Cortex of kidney (tissue), 1 donor: ENCODE measurements at places on chromosomes 5 and 9.

DNA sequence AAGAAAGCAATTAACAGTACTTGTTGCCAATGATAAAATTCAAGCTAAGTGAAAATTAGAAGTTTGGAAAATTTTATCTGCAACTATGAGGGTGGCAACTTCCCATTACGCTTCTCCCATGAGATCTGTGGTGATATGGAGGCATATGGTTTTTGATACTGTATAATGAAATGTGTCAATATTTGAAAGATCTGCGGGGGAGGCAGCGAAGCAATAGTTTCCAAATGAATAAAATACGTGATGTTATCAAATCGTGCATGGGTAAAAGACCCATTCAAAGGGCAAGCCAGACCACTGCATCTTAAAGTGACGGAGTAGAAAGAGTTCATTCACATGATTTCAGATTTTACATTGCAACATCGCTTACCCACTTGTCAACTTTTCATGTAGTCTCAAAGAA is 20.9 kb upstream of the BOD1 start:
- DNase-seq: no peak

DNA sequence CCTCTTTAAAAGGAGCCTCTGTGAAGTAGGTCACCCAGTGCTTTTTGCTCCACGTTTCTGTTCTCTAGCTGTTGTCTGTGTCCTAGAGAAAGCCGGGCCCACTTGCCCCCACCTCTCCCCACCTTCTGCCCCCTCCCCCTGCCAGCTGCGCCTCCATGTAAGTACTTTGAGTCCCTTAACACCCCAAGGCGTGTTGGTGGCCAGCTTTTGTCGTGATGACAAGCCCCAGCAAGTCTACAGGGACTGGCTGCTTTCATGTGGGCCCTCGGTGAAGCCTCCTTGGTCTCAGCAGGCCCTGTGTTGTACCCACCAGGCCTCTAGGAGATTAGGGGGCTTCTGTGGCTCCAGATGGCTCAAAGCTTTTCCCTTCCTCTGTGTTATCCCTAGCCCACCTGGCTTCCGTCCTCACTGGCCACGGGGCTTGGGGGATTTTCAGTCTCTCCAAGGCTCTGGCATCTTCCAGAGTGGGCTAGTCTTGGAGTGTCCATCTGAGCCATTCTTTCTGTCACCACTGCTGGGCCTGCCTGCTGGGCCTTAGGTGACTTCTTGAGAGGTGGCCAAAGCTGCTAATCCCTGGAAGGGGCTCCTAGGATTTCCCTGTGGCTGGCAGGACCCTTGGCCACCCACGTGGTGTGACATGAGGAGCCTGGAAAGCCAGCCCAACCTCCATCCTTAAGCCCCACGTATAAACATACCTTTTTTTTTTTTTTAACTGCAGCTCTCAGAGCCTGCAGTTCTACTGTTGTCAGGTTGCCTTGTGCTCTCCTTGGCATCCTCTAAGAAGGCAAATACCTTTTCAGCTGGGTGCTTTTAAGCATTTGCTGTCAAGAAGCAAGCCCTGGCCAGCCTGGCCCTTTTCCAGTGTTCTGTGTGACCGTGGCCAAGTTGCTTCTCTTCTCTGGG is 1.1 kb upstream of the NDST1 start:
- no peak for DNase-seq

GRCh38 chr5:85108471-85108870 is 723.8 kb upstream of the EDIL3 start:
- DNase-seq: no peak

DNA sequence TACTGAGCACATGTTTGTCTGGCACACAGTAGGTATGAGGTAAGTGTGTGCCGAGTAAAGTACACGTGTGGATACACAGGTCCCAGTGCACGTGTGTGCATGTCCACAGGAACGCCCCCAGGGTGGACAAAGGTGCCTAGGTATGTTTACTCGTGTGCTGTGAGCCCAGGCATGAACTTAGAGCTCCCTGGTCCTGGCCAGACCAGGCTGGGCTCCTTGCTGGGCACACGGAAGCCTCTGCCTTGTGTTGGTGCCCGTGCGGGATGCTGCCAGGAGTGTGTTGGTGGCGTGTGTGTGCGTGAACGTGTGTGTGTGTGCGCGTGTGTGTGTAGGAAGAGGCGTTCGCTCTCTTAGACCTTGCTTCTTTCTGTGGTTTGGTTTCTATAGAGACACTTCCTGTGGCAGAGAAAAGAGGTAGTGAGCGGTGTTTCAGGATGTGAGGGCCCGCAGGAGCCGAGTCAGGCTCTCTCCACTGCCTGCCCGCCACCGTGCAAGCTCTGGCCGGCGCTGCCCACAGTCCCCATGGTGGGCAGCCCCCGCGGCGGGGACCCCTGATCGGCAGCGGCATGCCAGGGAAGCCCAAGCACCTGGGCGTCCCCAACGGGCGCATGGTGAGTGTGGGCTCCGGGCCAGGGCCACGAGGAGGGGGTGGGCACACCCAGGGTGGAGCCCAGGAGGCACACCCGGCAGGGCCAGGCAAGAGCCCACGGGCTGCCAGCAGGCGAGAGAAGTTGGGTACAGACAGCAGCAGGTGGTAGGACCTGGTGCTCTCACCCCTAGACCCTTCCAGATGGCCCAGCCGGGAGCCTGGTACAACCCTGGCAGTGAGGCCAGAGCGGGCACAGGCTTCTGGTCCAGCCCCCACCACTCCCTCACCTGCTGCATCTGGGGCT is at the start of gene RGS14:
Gene RGS14 (plus strand): TSS at position 466 of the 893 bp plus-strand sequence. CDS start 101 bp downstream, at position 567.
- DNase-seq: no peak

- no peak for DNase-seq
These were observed 14.8 kb downstream of the LVRN start for GRCh38 chr5:115977096-115977495.

GRCh38 chr5:33277061-33277650 is 163.6 kb upstream of the TARS1 start:
- DNase-seq: no peak

DNA sequence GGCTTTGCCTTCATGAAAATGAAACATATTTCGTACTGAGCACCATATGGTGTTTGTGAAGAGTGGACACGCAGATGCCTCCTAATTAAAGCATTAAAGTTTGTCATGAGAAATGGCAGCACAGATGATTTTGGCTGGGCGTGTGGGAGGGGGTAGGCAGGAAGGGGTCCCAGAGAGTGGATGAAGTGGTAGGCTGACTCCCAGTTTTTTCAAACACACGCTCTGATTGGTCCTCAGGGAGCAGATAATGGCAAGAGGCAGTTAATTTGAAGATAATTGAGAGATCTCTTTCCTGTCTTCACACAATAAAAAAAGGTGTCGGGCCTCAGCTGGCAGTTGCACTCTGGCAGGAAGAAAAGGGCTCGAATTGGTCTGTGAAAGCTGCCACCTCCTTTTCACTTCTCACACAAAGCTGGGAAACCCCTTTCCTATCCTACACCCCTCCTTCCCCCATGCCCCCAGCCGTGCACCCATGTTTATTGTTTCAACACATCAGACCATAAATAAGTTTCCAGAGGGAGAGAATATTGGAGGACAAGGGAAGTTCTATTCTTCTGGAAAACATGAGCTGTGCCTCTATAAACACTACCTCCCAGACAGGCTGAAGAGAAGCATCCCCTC is 429.6 kb downstream of the ARHGEF28 start:
- DNase-seq: no peak

- DNase-seq: no peak
These were observed 279.7 kb downstream of the EBF1 start for GRCh38 chr5:158819840-158820620.

GRCh38 chr9:29691145-29691544 is 2117.9 kb upstream of the C9orf72 start:
- no peak for DNase-seq

DNA sequence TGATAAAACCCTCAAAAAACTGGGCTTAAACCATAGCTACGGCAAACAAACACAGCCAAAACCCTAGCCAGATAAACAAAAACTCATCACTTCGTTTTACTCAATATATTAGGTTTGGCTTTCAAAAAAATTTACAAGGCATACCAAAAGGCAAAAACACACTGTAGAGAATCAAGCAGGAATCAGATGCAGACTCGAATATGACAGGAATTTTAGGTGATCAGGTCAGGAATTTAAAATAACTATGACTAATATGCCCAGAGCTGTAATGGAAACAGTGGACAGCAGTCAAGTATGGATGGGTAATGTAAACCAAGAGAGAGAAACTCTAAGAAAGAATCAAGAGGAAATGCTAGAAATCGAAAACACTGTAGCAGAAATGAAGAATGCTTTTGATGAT is 26.5 kb upstream of the DOCK2 start:
- DNase-seq: no peak

DNA sequence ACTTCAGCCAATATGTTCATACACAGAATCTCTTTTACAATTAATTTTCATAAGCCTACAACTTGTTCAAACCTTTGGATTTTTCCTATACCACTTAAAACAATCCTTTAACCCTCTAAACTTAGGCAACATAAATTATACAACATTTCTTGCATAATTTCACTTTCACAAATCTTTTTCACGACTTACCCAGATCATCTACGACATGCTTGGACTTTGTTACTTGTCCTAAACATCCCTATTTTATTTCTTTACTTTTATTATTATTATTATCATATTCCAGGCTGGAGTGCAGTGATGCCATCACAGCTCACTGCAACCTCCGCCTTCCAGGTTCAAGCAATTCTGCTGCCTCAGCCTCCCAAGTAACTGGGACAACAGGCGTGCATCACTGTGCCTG is 68.0 kb downstream of the CACNA1B start:
- no peak for DNase-seq

GRCh38 chr9:129988607-129989361 is 54.2 kb downstream of the FNBP1 start:
- DNase-seq: no peak

DNA sequence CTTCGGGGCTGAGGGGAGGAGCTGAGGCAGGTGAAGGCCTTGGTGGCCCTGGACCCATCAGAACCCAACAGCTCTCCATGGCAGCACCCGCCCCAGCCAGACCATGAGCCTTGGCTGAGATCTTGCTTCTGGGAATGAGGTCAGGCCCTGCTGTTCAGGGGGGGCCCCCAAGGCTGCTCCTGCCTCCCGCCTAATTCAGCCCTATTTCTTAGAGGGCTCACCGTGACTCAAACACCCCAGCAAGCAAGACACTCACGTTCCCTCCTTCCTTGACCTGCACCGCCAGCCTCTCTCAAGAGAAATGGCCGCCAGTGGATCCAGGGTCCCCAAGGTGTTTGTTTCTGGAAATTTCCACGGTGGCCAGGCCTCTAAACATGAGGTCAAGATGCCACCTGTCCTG is 61.4 kb upstream of the PPP1R26 start:
- DNase-seq: no peak

GRCh38 chr9:108473209-108474112 is 382.3 kb downstream of the ACTL7B start:
- no peak for DNase-seq

GRCh38 chr9:16514131-16514530 is 356.3 kb downstream of the BNC2 start:
- DNase-seq: no peak

- DNase-seq: no peak
These were observed 156.2 kb downstream of the MED10 start for GRCh38 chr5:6222121-6222520.

GRCh38 chr9:98215821-98216220 is 23.4 kb upstream of the CORO2A start:
- no peak for DNase-seq

DNA sequence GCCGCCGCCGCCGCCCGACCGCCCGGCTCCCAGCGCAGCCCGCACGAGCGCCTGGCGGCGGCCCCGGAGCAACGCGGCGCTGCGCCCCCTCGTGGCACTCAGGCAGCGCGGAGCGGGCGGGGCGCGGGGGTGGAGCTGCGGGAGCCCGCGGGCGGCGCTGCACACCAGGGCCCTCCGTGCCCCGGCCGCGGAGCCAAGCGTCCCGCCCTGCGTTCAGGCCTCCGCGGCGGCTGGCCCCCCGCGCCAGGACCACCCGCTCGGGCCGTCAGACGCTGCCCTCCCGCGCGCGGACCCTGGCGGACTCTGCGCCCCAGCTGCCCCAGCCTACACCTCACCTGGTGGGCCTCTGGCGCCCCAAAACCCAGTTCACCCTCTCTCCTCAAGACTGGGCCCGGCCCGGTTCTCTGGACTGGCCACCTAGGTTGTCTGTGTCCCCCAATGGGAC is at the start of gene RASGEF1C:
Gene RASGEF1C (minus strand): TSS at position 75 of the 445 bp plus-strand sequence. CDS start 71,159 bp downstream, outside the sequence.
- no peak for DNase-seq

- no peak for DNase-seq
These were observed 90.1 kb downstream of the SNCAIP start for GRCh38 chr5:122401976-122402725.

- DNase-seq: no peak
These were observed 88.5 kb downstream of the SUSD1 start for GRCh38 chr9:112086627-112087026.

GRCh38 chr5:175466700-175467318 is 11.6 kb upstream of the SFXN1 start:
- DNase-seq: no peak

- DNase-seq: no peak
These were observed 39.6 kb upstream of the SH3PXD2B start for GRCh38 chr5:172493906-172494305.

DNA sequence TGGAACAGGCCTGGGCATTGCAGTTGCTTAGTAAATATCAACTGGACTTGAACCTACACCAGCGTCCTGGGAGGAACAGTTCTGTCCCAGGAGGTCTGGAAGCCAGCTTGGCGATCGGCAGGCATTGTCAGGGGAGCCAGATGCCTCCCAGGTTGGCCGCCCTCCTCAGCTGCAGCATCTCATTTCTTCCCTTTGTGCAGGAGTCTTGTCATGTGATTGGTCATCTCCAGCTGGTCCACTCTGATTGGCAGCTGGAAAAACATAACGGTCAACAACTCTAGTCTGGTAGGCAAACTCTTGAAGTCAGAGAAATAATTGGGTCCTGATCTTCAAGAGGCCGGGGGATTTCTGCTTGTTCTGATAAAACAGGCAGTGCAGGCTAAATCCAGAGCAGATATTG is 29.6 kb upstream of the NCS1 start:
- DNase-seq: no peak

- no peak for DNase-seq
These were observed 15.9 kb downstream of the OR2V1 start for GRCh38 chr5:181114844-181115778.

DNA sequence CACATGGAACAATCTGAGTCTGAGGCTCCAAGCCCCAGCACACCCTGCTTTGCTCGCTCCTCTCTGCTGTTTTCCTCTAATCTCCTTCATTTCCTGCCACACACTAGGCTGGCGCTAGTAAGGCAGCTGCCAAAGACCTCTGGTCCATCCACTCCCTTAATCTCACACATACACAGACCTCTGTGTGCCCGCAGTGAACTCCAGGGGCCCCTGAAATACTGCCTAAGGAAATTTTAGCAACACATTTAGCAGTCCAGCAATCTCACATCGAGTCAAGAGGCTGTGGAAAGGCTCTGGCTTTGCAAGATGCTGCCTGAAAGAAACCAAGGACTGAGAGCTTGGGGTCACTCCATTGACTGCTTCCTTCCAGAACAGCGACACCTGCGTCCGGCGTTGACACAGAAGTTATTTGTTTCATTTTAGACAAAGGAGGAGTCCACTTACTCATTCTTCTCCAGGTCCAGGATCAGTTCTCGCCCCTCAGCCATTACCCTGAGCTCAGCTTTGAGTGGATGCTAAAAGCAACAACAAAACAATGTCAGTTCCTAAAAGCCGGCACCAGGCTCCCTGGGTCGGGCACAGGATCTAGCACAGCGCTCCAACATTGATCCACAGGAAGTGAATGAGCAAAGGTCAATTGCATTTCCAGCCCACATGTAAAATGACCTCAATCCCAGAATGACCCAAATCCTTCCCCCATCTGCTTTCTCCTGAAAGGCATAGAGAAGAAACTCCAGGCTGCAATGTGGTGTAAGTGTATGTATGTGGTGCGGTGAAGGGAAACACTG is 11.5 kb downstream of the ADAM19 start:
- no peak for DNase-seq
